Stimulated activated CD8-positive, alpha-beta memory T cell treated with anti-CD3 and anti-CD28 coated beads, Interleukin-4, amount 100 ng/mL, for 48 hours (primary cell): ENCODE measurements at places on chromosomes 1 and 21.

DNA sequence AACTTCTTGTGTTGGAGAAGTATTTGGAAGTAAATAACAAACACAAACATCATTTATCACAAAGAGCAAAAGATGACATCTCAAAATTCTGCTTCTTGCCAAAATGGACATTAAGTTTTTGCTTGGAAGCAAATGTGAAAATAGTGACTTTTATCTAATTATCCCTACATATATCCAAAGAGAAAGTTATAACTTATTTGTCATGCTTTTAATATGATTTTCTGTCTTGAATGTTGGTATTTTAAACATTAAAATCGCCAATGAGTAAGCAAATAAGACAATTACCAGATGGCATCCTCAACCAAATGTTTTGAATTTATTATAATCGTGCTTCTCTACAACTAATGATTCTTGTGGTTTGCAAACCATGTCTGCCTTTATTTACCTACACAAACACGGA is 594.3 kb downstream of the KIF26B start:
- no peak for DNase-seq

GRCh38 chr1:181057079-181057478 is 23.3 kb downstream of the MR1 start:
- no peak for DNase-seq

DNA sequence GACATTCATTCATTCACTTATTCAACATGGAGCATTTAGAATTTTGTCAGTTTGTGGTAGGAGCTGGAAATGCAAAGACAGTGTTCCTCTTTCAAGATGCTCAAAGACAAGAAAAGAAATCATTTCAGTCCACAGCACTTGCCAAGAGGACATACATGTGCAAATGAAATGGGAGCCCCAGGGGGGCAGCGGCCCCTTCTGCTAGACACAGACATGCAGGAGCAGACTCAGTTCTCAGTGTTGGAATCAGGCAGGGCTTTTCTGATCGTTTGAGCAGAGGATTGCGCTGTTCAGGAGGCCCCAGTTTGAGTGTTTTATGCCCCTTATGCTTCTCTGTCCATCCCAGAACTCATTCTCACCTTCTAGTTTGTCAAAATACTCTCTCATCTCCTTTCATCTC is 35.6 kb upstream of the VASH2 start:
- DNase-seq: no peak

- no peak for DNase-seq
Observed at GRCh38 chr1:56052041-56052440, 527.3 kb downstream of the PLPP3 start.

GRCh38 chr21:32414579-32415358 is 2.3 kb downstream of the EVA1C start:
- DNase-seq: no peak

DNA sequence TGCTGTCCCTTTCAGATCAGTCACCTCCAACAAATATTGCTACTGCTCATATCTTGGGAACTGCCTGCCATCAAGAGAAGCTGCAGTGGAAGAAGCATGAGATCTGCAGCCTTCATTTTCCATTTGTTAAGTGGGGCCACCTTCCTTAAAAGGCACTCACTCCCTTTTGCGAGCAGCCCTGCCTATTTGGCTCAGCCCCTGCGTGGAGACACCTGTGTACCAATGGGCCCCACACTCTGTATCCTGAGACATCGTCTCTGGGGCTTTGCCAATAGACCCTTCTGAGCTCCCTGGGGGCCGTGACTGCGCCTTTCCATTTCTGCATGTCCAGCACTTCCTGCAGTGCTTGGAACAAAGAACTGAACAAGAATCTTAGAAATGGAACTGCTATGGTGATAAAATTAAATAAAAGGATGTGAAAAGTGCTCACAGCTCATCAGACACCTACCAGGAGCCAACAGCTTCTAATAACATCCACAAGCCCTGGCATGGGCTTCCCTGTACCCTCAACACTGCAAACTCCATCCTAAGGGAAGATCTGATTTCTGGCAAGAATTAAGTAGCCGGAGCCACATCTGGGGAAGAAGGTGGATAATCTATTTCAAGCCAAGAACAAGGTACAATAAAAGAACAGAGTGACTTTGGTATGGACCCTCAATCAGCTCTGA is 36.7 kb downstream of the PARP1 start:
- no peak for DNase-seq

GRCh38 chr1:245094092-245094491 is 60.7 kb upstream of the KIF26B start:
- DNase-seq: no peak

- peak; percentile 82 for DNase-seq
Observed at GRCh38 chr1:63593303-63593885, at the start of gene PGM1. PGM1 (plus strand) TSS chr1:63593411; CDS start chr1:63593489, 78 bp downstream.

DNA sequence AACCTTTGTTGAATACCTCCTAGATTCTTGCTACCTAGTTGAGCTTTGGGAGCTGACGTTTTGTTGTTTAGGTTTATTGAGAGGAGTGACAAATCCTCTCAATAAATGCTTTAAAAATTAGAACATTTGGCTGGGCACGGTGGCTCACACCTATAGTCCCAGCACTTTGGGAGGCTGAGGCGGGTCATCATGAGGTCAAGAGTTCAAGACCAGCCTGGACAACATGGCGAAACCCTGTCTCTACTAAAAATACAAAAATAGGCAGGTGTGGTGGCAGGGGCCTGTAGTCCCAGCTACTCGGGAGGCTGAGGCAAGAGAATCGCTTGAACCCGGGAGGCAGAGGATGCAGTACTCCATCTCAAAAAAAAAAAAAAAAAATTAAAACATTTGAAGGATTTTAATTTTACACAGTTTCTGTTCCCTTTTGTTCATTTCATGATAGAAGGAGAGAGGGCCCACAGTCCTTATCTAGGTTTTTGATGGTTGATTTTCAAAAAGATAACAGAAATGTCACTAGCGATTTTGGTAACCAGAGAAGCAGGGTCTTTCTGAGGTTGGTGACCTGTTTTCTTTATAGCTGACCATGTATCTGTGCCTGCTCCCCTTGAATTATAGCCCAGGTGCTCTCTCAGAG is 44.2 kb upstream of the PIGV start:
- DNase-seq: peak; percentile 32

- no peak for DNase-seq
Observed at GRCh38 chr1:17569200-17570139, 30.0 kb downstream of the ARHGEF10L start.

DNA sequence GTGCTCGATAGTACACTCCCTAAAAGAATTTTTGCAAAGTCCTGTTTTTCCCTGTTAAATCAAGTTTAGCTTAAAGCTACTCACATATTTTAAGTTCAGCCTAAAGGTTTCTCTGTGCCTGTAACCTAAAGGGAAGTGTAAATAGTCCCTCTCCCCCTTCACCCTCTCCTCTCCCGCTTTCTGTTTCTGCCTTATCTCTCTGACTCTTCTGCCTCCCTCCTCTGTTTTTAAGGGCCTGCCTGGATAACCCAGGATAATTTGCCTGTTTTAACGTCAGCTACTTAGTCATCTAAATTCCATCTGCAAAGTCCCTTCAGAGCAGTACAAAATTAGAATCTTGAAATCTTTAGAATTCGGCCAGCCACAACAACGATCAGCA is 92.6 kb downstream of the NID1 start:
- no peak for DNase-seq

GRCh38 chr1:237794071-237794470 is 96.7 kb downstream of the ZP4 start:
- DNase-seq: no peak

DNA sequence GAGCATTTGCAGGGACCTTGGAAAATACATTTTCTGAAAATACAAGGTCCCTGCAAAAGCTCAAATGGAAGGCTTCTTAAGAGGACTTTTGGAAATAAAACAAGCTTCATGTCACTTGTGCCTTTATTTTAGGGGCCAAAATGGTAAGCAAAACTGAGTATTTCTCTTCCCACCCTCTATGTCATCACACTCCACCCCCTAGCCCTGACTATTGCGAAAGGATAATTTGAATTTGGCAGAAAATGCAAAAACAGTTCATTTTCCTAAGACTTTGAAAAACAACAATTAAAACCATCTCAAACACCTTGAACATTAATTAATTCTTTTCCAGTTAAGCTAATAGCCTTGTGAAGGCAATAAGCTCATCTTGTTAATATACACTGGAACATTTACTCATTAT is 201.7 kb downstream of the TM2D1 start:
- no peak for DNase-seq

GRCh38 chr1:44437107-44437716 is 32.2 kb downstream of the RNF220 start:
- DNase-seq: no peak

GRCh38 chr1:168734271-168734670 is 5.3 kb upstream of the DPT start:
- no peak for DNase-seq

DNA sequence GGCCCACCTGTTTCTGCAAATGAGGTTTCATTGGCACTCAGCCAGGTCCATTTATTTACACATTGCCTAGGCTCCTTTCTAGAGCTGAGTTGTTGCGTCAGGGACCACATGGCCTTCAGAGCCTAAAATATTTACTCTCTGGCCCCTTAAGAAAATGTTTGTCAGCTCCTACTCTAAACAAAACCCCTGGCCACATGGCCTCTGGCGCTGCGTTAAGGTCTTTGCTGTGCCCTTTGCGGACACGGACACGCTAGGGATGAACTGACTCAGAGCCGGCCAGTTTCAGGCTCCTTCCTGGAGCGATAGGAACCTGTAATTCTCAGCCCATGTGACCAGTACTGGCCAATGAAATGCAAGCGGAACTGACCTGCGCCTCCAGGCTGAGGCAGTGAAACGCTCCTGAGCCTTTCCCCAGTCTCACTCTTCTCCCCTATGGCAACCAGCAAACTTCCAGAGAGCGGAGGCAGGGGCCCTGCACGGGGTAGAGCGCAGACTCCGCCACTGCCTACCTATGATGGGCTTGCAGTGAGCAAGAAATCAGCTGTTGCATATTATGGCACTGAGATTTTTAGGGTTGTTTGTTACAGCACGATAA is 160.3 kb downstream of the ETS2 start:
- DNase-seq: no peak

GRCh38 chr1:31497601-31498000 is 78.7 kb upstream of the TINAGL1 start:
- no peak for DNase-seq

GRCh38 chr1:185528084-185528676 is 206.0 kb upstream of the HMCN1 start:
- DNase-seq: no peak

GRCh38 chr1:74593887-74594866 is 79.4 kb downstream of the ERICH3 start:
- DNase-seq: no peak

- no peak for DNase-seq
Observed at GRCh38 chr1:85245891-85246290, 13.6 kb downstream of the C1orf52 start.

- no peak for DNase-seq
Observed at GRCh38 chr1:164704954-164705353, 146.0 kb downstream of the PBX1 start.

DNA sequence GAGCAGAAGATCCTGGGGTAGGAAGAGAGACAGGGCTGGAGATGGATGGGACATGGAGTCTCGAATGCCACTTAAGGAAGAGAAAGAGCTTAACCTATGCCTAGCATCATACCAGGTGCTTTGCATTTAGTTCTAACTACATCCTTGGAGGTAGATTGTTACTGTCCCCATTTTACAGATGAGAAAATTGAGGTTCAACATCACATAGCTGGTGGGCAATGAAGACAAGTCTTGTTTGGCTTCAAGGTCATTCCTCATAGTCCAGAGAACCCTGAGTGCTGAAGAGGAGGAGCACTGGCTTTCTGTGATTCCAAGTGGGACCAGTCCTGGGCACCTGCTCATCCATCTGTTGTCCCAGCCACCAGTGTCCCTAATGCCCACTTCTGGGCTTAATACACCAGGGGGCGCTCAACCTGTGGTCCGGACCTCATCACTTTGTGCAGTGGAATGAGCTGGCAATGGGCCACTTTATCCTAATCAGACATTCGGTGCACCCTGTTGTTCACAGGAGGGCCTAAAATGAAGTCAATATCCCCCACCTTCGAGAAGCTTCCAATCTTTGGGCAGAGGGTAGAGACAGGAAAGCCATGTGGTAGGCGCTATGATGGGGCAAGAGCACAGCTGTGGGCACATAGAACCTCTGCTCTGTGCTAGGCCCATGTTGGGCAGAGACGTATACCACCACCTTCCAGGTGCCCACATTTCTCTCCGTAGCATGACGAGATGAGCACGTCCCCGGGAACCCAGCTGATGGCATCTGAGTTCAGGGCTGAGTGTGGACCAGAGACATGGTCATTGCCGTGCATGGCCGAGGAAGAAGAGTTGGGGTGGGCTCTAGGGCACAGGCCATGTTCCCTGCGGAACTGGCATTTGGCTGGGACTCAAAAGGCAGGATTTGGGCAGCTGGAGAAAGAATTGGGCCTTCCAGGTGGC is 9.2 kb downstream of the RPS6KA1 start:
- peak; percentile 77 for DNase-seq

GRCh38 chr1:54299037-54299436 is 99.1 kb downstream of the MRPL37 start:
- no peak for DNase-seq

DNA sequence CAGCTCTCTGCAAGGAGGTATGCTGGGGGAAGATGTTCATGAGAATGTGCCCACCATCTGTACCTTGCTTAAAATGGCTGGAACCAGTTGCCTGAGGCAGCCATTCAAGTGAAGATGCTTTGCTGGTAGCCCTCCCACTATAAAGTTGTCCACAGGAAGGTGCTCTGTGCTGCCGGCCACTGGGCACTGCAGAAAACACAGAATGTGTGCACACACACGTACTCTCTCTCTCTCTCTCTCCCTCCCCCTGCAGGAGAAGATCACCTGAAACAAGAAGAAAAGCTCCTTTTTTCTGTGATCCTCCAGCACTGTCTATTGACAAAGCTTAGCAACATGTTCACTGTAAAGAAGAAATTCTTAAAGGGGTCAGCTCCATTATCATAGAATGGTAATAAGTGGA is 134.8 kb downstream of the PIGK start:
- no peak for DNase-seq

- DNase-seq: no peak
Observed at GRCh38 chr1:80755944-80756343, 1044.8 kb upstream of the ADGRL2 start.

DNA sequence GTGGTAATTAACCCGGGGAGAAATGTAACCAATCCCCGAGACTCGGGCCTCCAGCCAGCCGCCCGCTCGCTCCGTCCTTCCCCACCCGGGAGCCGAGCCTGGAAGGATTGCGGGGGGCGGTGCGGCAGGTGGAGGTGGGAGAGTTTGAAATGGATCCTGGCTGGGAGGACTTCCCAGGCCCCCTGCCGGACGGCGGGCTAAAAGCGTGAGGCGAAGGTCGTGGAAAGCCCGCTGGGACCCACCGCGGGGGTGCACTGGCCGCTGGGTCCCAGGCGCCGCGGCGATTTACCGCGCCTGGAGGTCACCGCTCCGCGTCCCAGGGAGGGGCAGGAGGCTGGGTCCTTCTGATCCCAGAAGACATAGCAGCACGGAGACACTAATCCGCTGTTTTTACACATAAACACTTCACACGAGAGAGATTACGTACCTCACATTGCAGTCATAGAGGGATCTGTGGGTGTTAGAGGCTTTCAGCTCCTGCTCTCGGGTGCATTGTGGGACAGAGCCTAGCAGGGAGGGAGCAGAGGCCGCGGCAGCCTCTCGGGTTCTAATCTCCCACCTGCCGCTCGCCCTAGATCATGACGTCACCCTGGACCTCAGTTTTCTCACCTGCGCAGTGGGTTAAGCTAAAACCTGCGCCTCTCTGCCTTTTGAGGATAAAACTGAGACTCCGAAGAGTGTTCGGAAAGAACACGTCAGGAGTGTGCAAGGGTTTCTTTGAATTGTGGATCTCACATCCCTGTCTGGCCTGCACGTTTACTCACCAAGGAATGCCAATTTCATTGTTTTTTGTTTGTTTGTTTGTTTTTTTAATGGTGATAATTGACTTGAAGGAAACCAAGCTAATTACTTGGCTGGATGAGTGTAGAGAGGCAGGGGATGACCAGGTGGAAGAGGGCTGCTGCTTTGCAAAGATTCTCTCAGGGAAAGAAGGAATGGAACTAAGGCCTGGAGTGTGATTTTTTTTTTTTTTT is 17.1 kb upstream of the TMEM9 start:
- DNase-seq: peak; percentile 78
